ENCODE measurements at places on chromosomes 16 and 17. TPM values are rescaled to one million over a fixed set of nuclear protein-coding genes. Genes with fewer than 3 reads are reported as not detected.

Gene FXR2
- 42.7 TPM for total RNA-seq

Gene RASL10B
- 4.8 TPM for total RNA-seq

Gene CCDC40
- total RNA-seq = 11.8 TPM

Gene KRTAP4-6
- not detected for total RNA-seq

Gene TBC1D3K
- not detected for total RNA-seq

DNA sequence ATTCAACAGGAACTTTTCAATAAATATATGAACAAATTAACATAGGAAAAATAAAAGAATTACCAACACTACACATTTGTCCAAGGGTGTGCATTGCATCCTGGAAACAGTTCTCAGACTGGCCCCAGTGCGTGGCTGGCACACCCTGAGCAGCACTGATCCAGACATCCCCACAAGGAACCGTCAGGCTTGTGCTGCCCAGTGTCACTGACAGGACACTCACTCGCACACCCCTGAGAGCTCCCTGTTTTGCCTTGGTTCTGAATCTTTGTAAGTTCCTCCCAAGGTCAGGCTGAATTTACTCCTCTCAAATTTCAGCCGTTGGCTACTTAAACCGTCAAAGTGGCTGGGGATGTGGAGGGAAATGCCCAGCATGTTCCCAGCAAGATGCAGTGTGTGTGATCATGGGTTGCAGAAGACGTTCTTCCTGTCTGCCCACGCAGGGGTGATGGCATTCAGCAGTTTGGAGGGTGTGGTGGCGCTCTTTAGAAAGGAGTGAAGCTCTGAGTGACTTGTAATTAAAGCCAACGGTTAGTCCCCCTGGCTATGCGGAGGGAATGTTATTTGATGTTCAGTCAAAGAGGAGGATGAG is 1.7 kb downstream of the MT2A start:
- no peak for DNase-seq

- peak; percentile 45 for DNase-seq
Observed at GRCh38 chr17:12730931-12731521, 58.3 kb upstream of the ARHGAP44 start.

DNA sequence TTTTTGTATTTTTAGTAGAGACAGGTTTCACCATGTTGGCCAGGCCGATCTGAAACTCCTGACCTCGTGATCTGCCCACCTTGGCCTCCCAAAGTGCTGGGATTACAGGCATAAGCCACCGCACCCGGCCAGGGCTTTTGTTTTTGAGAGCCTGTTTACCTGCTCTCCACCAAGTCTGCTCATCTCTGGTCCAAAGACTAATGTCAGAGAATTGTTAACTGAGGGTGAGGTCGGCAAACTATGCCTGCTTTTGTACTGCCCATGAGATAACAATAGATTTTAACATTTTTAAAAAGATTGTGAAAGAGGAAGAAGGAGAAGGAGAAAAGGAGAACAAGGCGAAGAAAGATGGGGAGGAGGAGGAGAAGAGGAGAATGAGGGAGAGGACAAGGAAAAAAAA is 26.0 kb downstream of the TMEM238L start:
- no peak for DNase-seq

DNA sequence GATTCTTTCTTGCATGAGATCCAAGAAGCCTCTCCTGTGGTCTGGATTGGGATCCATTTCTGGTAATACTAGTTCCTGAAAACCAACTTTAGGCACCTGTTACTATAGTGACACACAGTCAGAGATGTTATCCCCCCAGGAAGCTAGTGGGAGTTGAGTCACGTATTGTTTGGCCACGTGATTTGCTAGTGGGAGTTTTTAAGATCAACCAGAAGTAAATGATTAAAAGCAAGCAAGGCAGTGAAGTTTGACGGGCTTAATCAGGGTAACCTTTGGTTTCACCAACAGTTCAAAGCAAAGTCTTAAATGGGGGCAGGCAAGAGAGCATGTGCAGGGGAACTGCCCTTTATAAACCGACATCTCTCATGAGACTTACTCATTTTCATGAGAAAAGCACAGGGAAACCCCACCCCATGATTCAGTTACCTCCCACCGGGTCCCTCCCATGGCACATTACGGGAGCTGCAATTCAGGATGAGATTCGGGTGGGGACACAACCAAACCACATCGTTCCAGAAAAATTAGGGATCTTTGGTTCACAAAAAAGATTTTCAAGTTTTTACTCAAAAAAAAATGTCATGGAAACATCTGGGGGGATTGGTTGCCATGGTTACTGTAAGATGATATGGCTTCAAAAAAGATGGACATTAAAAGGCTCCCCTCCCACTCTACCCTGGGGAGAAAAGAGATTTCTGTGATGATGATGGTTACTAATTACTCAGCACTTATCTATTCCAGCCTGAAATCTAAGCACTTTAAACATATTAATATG is 483.1 kb upstream of the ERCC4 start:
- DNase-seq = no peak

DNA sequence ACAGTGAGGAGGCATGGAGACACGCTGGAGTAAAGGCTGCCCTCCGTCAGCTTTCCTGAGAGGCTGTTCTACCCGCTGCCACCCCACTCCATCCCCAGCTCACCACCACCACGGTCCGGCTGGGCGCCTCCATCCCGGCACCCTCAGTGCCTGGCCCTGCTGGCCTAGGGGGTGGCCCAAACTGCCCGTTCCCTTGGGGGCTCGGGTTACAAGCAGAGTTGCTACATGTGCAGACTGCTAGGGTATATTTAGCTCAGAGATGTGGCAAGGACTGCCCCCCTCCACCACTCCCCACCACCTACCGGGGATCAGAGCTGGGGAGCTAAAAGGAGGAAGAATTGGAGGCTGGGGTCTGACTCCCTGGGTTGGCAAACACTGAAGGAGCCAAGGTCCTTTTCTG is 4.1 kb downstream of the CACNB1 start:
- no peak for DNase-seq

- no peak for DNase-seq
Observed at GRCh38 chr16:73793260-73793659, 503.4 kb upstream of the PSMD7 start.

DNA sequence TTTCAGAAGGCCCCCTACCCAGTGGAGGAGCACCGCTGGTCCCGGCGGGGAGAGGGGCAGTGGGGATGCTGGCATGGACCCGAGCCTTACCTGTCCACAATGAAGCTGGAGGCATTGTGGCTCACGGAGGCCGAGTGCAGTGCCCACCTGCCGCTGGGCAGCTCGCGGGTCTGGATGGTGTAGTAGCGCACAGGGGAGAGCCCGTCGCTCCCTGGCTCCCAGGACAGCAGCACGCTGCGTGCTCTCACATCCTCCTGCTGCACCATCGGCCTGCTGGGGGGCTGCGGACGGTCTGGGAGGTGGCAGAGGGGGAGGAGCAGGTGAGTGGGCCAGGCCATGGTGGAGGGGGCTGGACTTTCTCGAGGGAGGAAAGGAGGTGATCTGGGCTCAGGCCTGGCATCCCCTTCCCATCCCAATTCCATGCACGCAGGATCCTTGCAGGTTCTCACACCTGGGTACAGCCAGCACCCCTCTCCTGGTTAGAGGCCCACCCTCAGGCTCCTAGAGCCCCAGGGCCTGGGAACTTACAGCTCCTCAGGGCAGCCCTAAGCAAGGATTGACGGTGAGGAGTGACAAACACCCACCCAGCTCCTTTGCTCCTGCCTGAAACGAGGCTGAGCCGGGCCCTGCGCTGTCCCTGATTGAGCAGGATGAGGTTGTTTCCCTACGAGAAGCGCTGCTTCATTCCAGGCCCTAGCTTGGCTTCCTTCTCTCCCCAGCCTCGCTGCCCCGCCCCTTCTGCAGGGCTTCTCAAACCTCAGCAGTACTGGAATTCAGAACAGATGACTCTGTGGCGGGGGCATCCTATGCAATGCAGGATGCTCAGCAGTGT is 76.2 kb upstream of the CDC42EP4 start:
- no peak for DNase-seq

DNA sequence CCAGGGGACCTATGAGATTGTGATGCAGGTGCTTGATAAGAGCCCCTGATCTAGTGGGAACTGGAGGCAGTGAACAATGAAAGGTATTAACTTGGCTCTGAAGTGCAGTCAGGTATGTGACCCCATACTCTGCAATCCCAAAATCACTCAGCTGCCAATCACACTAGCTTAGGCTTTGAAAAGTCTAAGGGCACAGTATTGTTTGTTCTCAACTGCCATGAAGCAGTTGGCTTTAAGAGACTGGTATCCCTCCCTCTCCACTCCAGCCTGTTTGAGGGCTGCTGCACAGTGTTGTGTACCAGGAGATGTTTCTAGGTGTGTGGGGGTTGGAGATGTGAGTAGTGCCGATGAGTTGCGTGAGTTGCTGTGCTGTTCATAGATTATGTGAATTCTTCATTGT is 2.4 kb downstream of the YPEL2 start:
- DNase-seq = peak; percentile 35

GRCh38 chr16:57955572-57956188 is 15.2 kb downstream of the CNGB1 start:
- DNase-seq = no peak

DNA sequence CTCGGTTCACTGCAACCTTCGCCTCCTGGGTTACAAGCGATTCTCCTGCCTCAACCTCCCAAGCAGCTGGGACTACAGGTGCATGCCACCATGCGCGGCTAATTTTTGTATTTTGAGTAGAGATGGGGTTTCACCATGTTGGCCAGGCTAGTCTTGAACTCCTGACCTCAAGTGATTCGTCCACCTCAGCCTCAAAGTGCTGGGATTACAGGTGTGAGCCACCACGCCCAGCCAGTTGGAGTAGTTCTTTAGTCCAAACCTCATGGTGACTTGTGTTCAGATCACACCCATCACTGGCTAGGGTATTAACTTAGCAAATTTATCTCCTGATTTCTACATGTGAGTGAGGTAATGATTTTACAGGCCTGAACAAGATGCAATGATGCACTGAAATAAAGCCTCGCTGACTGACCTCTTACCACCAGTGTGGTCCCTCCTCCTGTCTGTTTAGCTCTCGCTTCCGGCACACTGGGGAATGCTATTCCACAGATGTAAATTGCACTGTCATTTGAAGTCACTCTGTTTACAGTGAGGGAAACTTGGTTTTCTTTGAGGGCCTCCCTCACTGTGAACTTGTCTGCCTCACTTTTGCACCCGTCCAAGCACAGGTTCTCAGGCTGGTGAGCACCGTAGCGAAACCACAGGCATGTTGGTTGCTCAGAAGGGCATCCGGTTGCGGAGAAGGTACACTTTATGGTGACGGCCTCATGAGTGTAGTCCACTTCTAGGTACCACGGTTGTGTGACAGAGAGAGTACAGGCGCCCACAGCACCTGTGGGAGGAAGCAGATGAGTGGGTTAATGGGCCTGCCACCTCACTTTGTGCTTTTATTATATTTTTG is 5.5 kb downstream of the IGSF6 start:
- no peak for DNase-seq

GRCh38 chr16:23141959-23142740 is 7.1 kb downstream of the USP31 start:
- DNase-seq = no peak

DNA sequence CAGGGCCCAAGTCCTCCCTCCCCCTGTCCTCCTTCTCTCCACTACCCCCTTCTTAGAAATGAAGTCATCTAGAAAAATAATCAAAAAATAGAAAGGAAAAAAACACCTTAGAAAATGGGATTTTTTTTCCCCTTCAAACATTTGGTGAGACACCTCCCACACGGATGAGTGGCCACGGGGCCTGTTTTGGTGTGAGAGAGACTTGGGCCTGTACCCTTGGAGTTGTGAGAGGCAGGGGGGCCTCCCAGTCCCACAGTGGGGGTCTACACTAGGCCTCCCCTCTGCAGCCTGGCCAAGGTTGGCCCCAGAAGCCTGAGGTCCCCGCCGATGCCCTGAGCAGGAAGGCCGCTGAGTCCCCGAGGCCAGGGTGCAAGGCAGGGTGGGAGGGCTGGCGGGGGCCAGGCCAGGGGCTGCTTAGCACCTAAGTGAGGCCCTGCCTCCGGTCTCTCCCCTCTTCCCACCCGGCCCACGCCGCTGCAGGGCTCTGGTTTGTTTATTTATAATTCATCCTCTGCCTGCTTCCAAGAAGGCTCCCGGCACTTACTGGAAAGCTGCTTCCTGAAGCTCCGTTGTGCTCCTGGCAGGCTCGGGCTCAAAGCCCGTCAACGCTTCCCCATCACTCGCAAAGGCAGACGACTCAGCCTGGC is 26.4 kb downstream of the NPTX1 start:
- DNase-seq = no peak

DNA sequence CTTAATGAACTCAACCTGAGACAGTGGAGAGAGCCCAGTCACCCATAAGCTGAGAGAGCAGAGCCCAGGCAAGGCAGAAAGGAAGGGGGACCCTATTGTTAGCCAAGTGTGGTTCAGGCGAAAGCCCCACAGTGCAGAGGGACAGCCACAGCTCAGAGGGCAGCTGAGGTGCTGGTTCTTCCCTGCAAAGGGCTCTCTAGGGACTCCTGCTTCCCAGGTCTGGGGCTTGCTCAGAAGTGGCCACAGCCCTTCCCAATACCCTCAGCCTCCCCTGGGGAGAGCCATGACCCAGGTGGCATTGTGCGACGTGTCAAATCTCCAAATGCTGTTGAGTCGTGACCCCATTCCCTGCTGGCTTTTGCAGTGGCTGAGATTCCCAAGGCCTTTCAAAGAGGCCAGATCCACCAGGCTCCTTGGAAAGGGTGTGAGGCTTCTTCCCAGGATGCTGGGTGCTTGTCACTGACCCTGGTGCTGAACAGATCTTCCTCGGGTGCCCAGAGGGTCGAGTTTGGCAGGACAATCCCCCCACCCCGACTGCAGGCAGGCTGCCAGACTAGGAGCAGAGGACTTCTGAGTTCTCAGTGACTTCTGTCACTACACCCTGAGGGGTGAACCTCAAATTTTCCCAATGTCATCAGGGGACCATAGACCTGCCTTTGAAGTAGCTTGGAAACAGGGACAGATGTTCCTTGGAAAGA is 2.5 kb upstream of the CCL17 start:
- no peak for DNase-seq
